ENCODE measurements at places on chromosomes 5 and 9. TPM values are rescaled to one million over a fixed set of nuclear protein-coding genes. Genes with fewer than 3 reads are reported as not detected.

DNA sequence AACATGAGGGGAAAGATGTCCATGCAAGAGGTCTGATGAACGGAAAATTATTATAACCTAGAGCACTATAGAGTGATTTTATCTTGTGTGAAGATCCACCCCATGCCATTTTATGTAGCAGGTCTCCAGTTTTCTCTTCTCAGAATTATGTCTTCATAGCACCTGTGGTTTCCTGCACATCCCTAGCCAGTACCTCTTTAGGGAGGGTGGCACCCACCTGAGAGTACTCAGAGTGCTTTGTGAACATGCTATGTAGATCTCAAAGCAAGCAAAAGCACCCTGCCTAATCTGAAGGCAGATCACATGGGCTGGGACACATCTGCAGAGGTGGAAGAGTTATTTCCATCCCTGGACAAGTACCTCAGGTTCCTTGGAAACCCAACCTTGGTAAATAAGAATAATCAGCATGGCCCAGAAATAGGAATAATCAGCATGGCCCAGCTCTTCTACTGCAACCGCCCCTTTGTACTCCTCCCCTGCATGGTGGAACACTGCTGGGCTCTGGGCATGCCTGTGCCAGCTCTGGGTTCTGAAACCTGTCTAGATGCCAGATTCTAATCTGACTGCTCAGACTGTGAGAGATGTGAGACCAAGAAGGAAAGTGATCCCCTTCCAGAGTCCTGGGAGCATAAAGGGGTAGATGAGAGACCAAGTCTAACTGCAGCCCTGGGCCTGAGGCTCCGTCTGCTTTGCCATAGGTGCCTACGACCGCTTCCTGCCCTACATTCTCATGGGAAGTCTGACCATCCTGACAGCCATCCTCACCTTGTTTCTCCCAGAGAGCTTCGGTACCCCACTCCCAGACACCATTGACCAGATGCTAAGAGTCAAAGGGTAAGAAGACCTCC lies 23.7 kb downstream of the SLC22A5 start:
- no peak overlapping the region for H3K27ac ChIP-seq
- DNase-seq, result no peak
- no peak overlapping the region for H3K4me3 ChIP-seq
- H3K27me3 ChIP-seq, result no peaks in the 10 kb centered on the region
- no peaks in the 10 kb centered on the region for H3K4me1 ChIP-seq
- H3K36me3 ChIP-seq, result no peaks in the 10 kb centered on the region

DNA sequence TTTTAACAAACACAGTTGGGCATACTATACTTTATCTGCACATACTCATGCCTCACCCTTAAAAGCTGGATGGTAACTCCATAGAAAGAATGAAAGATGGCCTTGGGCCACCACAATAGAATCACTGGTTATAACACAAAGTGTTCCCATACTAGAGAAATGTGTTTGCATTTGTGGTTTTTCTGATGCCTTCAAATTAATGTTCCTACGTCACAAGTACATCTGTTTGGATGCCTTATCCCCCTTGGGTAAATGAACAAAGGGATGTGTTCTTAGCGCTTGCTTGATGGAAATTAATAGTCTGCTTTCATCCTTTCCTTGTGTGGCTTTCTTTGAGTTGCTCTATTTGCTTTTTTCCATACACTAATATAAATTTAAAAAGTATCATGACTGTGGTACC lies 291.1 kb upstream of the PDE4D start:
- no peak for DNase-seq
- no peaks in the 10 kb centered on the region for H3K4me1 ChIP-seq
- H3K4me3 ChIP-seq, result no peak overlapping the region

Gene SLC34A3
- not detected for polyA plus RNA-seq

Gene PLPPR1
- 1.3 TPM for polyA plus RNA-seq

GRCh38 chr5:175235251-175235960 lies 208.6 kb downstream of the DRD1 start:
- no peaks in the 10 kb centered on the region for H3K36me3 ChIP-seq
- no peak for DNase-seq
- no peak overlapping the region for H3K4me3 ChIP-seq
- H3K27me3 ChIP-seq, result no peaks in the 10 kb centered on the region

DNA sequence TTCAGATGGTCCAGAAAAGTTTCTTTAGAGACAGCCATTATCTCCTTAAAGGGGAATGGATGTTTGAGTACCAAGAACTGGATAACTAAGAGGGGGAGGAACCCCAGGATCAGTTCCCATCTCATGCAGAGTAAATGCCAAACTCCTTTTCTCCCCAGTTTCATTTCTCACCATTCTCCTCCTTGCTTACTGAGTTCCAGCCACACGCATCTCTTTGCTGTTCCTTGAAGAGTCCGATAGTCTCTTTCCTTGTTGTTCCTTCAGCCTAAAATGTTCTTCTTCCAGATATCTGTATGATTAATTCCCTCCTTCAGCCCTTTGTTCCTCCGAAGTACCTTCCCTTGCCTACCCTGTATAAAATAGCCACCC lies 30.0 kb downstream of the KDM4C start:
- H3K36me3 ChIP-seq, result no peaks in the 10 kb centered on the region
- H3K4me3 ChIP-seq, result no peak overlapping the region
- peaks cover 32% of the 10 kb centered on the region for H3K4me1 ChIP-seq
- H3K27ac ChIP-seq, result peak overlapping the region; percentile 58
- no peaks in the 10 kb centered on the region for H3K27me3 ChIP-seq

- no peaks in the 10 kb centered on the region for H3K4me1 ChIP-seq
- no peak overlapping the region for H3K27ac ChIP-seq
- H3K27me3 ChIP-seq, result no peaks in the 10 kb centered on the region
- no peak for DNase-seq
- no peaks in the 10 kb centered on the region for H3K36me3 ChIP-seq
- no peak overlapping the region for H3K4me3 ChIP-seq
Measured at GRCh38 chr9:108996643-108997042, 16.7 kb downstream of the CTNNAL1 start.

Gene OGN
- polyA plus RNA-seq, result 2.2 TPM

DNA sequence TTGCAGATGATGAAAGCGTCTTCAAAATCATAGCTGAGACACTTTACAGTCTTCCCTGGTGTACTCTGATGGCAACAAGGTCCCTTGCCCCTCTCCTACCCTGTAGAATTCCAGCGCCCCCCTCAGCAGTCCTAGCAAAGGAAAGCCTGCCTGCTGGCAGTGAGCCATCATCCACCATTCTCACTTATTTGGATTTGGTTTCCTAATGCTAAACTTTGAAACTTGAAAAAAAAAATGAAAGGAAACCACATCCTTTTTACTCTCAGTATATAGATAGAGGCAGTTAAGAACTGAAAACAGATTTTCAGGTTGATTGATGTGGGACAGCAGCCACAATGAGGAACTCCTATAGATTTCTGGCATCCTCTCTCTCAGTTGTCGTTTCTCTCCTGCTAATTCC lies at the start of gene GZMA:
GZMA (plus strand) TSS at position 299 of the 400 bp plus-strand sequence; CDS start at position 336, 37 bp downstream.
- H3K36me3 ChIP-seq, result no peaks in the 10 kb centered on the region
- H3K4me3 ChIP-seq, result no peak within 1 kb of the TSS
- H3K27me3 ChIP-seq, result no peaks in the 10 kb centered on the region
- no peak for DNase-seq
- no peaks in the 10 kb centered on the region for H3K4me1 ChIP-seq

Gene ZDHHC11
- polyA plus RNA-seq, result 5.1 TPM

Gene IL13
- not detected for polyA plus RNA-seq

Gene OLFM1
- 24.5 TPM for polyA plus RNA-seq

DNA sequence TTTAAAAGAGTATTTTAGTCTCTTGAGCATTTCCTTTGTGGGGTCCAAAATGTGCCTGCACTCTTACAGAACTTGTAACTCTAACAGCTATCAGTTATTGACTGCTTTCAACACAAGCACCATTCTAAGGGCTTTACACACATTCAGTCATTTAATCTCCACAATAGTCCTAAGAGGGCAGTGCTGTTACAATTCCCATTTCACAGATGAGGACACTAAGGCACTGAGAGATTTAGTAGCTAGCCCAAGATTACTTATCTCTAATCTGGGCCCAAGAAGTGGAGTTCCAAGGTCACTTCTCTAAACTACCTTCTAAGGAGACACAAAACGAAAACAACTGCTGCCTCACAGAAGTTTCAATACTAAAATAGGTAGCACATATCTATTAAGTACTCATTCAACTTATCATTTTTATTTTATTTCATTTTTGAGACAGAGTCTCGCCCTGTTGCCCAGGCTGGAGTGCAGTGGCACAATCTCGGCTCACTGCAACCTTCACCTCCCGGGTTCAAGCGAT lies 275.2 kb downstream of the CWC27 start:
- H3K27ac ChIP-seq, result no peak overlapping the region
- no peak overlapping the region for H3K4me3 ChIP-seq
- no peak for DNase-seq
- H3K36me3 ChIP-seq, result no peaks in the 10 kb centered on the region
- no peaks in the 10 kb centered on the region for H3K4me1 ChIP-seq

GRCh38 chr9:93008457-93008856 lies 50.0 kb upstream of the SUSD3 start:
- no peak overlapping the region for H3K27ac ChIP-seq
- H3K36me3 ChIP-seq, result no peaks in the 10 kb centered on the region
- no peaks in the 10 kb centered on the region for H3K4me1 ChIP-seq

GRCh38 chr9:6771722-6772121 lies 13.9 kb downstream of the KDM4C start:
- H3K4me3 ChIP-seq, result no peak overlapping the region
- peak; percentile 90 for DNase-seq
- H3K4me1 ChIP-seq, result peaks cover 43% of the 10 kb centered on the region
- no peaks in the 10 kb centered on the region for H3K36me3 ChIP-seq

- 0 out of 2 replicates have a peak, but pooled peaks cover 6% of the 10 kb centered on the region for H3K27me3 ChIP-seq
- no peaks in the 10 kb centered on the region for H3K4me1 ChIP-seq
- no peak overlapping the region for H3K4me3 ChIP-seq
- no peak overlapping the region for H3K27ac ChIP-seq
Measured at GRCh38 chr9:113631137-113631765, 167.7 kb downstream of the RGS3 start.

GRCh38 chr5:137252512-137252911 lies 246.6 kb downstream of the SPOCK1 start:
- H3K27me3 ChIP-seq, result no peaks in the 10 kb centered on the region
- H3K4me3 ChIP-seq, result no peak overlapping the region
- H3K36me3 ChIP-seq, result no peaks in the 10 kb centered on the region
- no peak for DNase-seq
- H3K27ac ChIP-seq, result no peak overlapping the region
- H3K4me1 ChIP-seq, result no peaks in the 10 kb centered on the region

DNA sequence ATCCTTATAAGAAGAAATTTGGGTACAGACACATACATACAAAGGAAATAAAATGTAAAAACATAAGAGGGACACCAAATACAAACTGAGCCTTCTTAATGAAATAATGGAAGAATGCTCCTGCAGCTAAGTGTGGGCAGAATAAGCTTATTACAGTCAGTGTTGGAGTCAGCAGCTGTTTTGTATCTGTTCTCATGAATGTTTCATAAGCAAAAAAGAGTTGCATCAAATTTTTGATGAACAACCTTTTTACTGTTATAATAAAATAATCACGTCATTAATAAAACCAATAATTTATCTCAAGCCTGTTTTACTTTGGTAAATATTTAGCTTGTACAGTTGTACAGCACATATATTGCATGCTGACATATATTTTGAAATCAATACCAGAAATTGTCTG lies 545.6 kb downstream of the LRRC70 start:
- DNase-seq, result no peak
- H3K27me3 ChIP-seq, result no peaks in the 10 kb centered on the region
- no peak overlapping the region for H3K4me3 ChIP-seq

DNA sequence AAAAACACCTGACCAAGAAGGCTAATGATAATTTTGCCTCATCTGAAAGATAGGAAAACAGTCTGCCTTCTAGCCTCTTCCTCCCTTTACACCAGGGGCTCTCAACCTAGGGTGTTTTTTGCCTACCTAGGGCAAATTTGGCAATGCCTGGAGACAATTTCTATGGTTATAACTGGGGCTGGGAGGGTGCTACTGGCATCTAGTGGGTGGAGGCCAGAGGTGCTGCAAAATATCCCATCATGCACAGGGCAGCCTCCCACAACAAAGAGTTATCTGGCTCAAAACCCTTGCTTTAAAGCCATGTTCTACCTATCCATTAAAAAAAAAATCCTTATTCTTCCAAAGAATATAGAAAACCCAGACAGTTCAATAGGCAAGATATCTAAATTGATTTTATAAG lies 45.0 kb upstream of the NR3C1 start:
- H3K4me3 ChIP-seq, result no peak overlapping the region
- 0 out of 2 replicates have a peak, but pooled peaks cover 5% of the 10 kb centered on the region for H3K4me1 ChIP-seq
- no peak for DNase-seq
- no peak overlapping the region for H3K27ac ChIP-seq
- no peaks in the 10 kb centered on the region for H3K36me3 ChIP-seq
- no peaks in the 10 kb centered on the region for H3K27me3 ChIP-seq

Gene DMAC1
- 116 TPM for polyA plus RNA-seq

Gene PLAC8L1
- 2.0 TPM for polyA plus RNA-seq

GRCh38 chr5:132134384-132134783 lies 60.8 kb downstream of the CSF2 start:
- no peak overlapping the region for H3K27ac ChIP-seq
- H3K4me3 ChIP-seq, result no peak overlapping the region
- no peaks in the 10 kb centered on the region for H3K27me3 ChIP-seq
- H3K4me1 ChIP-seq, result no peaks in the 10 kb centered on the region

- no peak overlapping the region for H3K27ac ChIP-seq
- H3K4me1 ChIP-seq, result peaks cover 25% of the 10 kb centered on the region
- peak overlapping the region; percentile 96 for H3K4me3 ChIP-seq
- peak; percentile 96 for DNase-seq
- H3K36me3 ChIP-seq, result no peaks in the 10 kb centered on the region
- H3K27me3 ChIP-seq, result peaks cover 48% of the 10 kb centered on the region
Measured at GRCh38 chr9:130940693-130941576, 1.9 kb upstream of the FIBCD1 start.

DNA sequence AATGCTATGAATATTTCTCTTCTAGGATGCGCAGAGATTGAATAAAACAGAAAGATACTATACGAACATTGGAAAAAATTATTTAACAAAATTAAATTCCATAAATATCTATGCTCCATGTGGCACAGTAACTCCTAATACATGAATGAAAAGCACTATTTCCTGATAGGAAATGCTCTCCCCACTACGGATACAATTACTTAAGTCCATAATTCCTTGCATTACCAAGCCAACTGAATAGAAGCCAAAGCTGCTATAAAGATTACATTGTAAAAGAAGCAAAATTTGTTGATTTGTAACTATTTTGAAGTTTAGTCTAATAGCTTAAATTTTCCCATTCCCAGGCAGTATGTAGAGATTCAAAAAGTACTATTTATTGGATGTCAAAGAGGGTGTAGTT lies 61.8 kb upstream of the SNX2 start:
- H3K27ac ChIP-seq, result no peak overlapping the region
- H3K36me3 ChIP-seq, result no peaks in the 10 kb centered on the region
- no peaks in the 10 kb centered on the region for H3K27me3 ChIP-seq

DNA sequence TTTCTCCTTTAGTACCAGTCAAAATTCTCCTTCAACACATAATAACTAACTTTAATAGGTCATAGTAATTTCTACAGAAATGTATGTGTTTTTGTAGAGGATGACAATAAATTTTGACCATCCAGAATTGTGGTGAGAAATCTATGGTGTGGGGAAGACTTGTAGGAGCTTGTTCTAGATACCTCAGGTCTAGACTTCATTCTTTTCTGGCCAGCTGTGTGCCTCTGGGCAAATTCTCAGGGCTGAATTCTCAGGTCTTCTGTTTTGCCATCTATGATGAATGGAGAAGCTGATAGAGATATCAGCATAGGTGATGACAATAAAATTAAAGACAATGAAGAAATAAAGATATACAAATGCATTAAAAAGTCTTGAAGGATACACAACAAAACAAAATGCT lies 298.6 kb upstream of the MEF2C start:
- no peaks in the 10 kb centered on the region for H3K27me3 ChIP-seq
- no peaks in the 10 kb centered on the region for H3K4me1 ChIP-seq
- no peak overlapping the region for H3K4me3 ChIP-seq
- no peak for DNase-seq

Gene SLC38A9
- 30.8 TPM for polyA plus RNA-seq

Gene KCNV2
- 0.60 TPM for polyA plus RNA-seq

Data from GM23338 (cell line).